ENCODE measurements at places on chromosomes 4 and X.

GRCh38 chrX:31228415-31228832 is 156.6 kb upstream of the FTHL17 start:
- DNase-seq, result no peak

GRCh38 chr4:99219072-99219471 is at the start of gene ADH6:
TSS of gene ADH6 (minus strand) at chr4:99219246. CDS start at chr4:99219152, 94 bp downstream.
- no peak for DNase-seq

DNA sequence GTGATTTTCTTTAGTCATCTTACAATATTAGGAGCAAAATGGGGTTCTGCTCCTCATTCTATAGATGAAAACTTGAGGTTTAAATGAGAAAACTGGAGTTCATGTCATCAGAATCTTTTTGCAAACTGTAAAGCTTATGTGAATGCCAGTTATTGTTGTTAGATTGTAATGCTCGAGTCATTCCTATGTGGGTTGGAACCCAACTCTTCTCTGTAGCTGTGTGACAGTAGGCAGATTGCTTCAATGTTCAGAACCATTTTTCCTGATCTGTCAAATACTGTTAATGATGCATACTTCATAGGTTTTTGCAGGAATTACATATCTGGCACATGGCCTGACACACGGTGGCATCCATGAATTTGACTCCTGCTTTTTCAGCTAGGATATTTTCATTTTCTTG is 178.9 kb downstream of the RAPGEF2 start:
- peak; percentile 30 for DNase-seq

GRCh38 chrX:120145295-120145925 is 13.0 kb upstream of the RHOXF2 start:
- DNase-seq, result no peak

- no peak for DNase-seq
Observed at GRCh38 chr4:86261636-86262035, 98.2 kb downstream of the MAPK10 start.

GRCh38 chrX:2848871-2849301 is 20.2 kb downstream of the GYG2 start:
- DNase-seq, result no peak

GRCh38 chrX:31609130-31609529 is 537.3 kb upstream of the FTHL17 start:
- no peak for DNase-seq

GRCh38 chrX:9983441-9983840 is 16.3 kb downstream of the CLDN34 start:
- peak; percentile 45 for DNase-seq

- no peak for DNase-seq
Observed at GRCh38 chr4:110678517-110679227, 55.8 kb upstream of the PITX2 start.

DNA sequence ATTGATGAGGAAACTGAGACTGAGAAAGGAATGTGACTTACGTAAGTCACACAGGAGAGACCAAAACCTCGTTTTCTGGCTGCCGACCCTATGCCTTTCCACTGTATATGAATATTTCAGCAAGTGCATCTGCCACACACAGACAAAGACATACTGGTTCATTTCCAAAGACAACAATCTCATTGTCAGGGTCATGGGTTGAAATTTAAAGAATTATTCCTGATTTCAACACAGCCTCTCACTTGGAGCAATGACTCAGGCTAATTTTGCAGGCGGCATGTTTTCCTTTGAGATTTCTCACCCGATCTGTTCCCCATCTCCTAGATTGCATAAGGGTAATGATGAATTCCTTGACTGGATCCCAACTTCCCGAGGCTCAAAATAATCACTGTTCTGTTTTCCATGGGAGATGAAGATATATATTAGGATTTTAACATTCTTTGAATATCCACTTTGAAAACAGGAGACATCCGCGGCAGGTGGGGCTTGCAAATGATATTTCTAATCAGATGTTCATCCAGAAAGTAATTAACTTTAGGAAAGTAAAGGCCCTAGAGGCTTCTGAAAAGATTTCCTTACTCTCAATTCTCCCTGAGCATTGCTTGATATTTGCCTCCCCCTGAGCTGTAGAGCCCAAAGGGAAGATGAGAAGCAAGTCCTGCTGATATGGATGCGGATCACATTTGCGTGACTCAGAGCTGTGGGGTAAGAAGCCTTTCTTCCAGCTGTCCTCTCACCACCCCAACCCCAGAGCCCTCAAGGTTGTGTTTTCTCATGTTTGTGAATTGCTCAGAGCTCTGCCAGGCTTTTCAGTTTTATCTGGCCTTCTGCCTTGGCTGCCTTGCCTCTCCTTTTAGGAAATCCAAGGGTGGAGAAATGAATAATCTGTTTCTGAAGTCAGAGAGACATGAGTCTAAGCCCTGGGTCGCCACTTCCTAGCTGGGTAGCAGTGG is 361.1 kb upstream of the BOD1L1 start:
- DNase-seq, result peak; percentile 5

DNA sequence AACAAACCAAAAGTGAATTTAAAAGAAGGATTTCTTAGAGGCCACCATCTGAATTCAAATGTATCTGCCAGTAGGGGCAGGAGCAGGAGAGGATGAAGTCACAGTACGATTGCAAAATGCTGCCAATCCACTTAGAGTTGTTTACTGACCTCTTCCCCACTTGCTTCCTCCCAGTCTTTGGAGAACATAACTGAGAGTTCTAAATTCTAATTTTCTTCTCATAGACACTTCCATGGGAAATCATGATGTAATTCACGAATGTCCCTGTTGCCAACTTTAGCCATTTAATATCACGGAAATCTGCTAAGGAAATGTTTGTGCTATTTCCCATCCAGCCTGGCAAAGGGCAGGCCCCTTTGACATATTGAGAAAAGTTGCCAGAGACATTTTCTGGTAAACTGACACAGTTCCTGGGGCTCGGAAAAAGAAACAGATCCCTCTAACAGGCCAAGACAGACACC is 33.6 kb upstream of the NOCT start:
- peak; percentile 85 for DNase-seq

DNA sequence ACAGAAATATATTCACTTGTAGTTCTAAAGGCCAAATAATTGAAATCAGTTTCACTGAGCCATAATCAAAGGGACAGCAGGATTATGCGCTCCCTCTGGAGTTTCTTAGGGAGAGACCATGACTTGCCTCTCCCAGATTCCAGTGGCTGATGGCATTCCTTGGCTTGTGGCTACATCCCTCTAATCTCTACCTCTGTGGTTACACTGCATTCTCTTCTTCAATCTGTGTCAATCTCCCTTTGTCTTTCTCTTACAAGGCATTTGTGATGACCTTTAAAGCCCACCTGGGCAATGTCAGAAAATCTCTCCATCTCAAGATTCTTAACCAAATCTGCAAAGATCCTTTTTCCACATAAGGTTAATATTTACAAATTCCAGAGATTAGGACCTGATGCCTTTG is 260.2 kb downstream of the UNC5C start:
- no peak for DNase-seq

GRCh38 chr4:100306018-100306417 is 115.8 kb upstream of the DDIT4L start:
- DNase-seq, result no peak

GRCh38 chrX:9873952-9874351 is 87.7 kb downstream of the SHROOM2 start:
- peak; percentile 56 for DNase-seq

- no peak for DNase-seq
Observed at GRCh38 chrX:115966920-115967319, 203.6 kb upstream of the AGTR2 start.

DNA sequence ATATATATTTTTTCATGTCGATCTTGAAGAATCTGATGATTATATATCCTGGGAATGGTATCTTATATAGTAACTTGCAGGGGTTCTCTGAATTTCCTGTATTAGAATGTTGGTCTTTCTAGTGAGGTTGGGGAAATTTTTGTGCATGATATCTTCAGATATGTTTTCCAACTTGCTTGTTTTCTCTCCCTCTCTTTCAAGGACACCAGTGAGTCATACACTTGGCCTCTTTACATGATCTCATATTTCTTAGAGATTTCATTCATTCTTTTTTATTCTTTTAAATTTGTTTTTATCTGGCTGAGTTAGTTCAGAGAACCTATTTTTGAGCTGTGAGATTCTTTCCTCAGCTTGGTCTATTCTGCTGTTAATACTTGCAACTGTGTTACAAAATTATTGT is 27.2 kb upstream of the C4orf17 start:
- DNase-seq, result no peak

DNA sequence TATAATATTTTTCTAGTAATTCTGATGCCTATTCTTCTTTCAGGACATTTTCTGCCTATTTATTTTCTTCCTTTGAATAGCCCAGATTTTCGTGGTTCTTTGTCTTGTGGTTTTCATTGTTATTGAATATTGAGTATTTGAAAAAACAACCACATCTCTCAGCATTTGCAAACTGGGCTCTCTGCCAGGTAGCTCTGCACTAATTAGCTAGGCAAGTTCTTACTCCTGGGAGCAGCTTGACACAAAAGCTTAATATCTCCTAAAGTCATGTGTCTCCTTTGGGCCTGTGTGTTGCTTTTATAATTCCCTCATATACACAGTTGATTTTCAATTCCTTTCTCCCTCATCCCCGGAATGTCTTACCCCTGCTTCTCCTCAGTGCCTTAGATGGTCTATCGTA is 413.5 kb upstream of the GRIA3 start:
- no peak for DNase-seq

DNA sequence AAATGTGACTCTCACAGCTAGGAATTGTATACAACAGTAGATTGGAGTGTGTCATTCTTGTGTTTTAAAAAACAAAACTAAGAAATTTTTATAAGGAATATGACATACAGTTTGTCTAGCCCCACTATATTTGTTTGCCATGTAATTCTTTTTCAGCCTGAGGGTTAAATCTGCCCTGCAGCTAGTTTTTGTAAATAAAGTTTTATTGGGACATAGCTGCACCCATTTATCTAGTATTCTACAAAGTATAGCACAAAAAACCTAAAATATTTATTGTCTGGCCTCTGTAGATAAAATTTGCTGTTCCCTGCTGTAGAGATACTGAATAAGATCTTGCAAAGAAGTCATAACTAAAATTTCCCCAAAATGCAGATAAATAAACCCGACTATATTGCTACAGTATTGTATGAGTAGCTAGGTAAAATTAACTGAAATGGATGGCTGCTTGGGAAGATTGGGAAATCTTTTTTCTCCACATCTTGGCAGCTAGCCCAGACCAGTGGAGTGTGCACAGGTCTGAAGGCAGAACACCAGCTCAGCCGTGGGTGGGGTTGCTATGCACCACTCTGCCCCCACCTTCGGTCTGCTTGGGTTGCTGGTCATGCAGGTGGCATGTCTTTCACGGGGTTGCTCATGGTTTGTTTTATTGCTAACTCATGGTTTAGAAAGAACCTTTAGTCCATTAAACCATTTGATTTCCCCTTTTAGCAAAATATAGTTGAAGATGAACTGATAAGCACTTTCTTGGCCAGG is 127.9 kb downstream of the KLHL8 start:
- peak; percentile 93 for DNase-seq

GRCh38 chr4:182649698-182650477 is 267.3 kb downstream of the DCTD start:
- DNase-seq, result no peak

GRCh38 chr4:25981749-25982148 is 67.7 kb downstream of the SMIM20 start:
- DNase-seq, result no peak

- peak; percentile 37 for DNase-seq
Observed at GRCh38 chr4:15906020-15906443, 32.5 kb downstream of the FGFBP1 start.

DNA sequence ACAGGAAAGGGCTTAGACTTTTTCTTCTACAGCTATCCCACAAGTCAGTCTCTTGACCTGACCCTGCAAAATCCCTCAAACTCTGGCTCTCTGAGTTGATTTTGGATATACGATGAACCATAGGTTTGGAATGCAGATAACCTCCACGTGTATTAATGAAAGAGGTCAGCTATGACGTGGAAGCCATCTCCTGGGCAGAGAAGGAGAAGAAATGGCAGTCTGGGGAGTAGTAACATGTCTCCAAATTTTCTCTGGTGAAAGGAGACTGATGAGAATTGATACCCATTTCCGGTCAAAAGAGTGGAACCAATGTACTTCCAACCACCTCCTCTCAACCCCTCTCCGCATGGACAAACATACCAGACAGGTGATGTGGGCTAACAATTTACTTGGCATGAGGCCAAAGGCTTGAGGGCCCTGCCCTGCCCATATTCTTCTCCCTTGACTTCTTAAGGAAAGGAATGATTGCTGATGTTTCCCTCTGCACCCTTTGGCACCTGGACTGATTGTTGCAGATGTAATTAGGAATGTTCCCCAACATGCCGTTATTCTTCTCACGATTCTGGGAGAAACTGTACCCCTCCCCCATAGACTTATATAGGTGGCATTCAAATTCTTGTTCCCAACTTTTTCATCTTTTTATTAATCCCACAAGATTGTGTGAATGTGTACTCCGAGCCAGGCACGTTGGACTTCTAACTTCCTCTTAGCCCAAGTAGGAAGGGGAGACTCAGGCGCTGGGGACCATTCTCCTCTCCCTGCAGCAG is 580 bp upstream of the PLS3 start:
- no peak for DNase-seq

- peak; percentile 73 for DNase-seq
Observed at GRCh38 chr4:153153339-153153871, 50.8 kb upstream of the TRIM2 start.

- DNase-seq, result no peak
Observed at GRCh38 chrX:95974096-95974470, 710.6 kb upstream of the DIAPH2 start.

DNA sequence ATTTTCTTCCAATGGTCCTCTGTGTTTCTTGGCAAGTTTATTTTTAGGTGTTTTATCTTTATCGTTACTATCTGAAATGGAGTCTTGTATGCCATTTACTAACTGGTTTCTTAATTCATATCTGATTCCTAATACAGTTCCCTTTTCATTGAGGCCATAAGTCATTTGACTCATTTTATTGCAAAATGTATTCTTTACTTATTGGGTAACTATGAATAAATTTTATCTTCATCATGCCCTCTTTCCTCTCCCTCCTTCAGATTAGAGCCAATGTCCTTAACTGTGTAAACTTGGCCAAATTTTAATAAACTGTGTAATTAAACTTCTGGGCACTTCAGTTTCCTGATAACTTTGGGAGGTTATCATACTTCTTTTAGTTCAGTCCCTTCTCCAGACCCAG is 19.3 kb upstream of the MSMO1 start:
- peak; percentile 87 for DNase-seq
